ENCODE measurements at places on chromosomes 13 and 19.

DNA sequence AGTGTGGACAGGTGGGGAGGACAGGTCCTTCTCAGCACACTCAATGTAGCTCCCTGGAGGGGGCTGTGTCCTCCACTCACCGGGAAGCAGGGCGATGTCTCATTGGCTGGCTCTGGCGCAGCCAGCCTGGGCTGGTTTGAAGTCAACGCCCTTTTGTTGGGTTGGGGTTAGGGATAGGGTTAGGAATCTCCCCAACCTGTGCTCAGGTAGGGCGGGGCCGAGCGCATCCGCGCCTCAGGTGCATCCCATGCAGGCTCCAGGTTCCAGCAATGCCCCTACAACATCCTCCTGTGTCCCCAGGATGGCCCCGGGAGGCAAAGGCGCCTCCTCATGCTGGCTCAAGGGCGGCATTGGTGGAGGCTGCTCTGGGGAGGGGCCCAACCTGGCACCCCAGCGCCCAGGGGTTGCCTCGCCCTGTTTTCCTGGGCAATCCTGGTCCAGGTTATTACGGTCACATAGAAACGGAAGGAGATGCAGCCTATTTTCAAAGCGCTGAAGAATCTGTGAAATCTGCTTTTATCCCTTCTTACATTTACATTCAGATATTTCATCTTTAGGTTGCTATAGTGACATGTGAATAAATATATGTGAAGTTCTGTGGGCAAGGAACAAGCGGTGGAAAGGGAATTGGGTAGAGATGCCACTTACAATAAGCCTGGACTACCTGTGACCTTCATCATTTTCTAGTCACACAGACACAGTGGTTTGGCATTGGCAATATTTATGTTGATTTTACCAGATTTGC is 74.3 kb downstream of the TM9SF2 start:
- DNase-seq: no peak

DNA sequence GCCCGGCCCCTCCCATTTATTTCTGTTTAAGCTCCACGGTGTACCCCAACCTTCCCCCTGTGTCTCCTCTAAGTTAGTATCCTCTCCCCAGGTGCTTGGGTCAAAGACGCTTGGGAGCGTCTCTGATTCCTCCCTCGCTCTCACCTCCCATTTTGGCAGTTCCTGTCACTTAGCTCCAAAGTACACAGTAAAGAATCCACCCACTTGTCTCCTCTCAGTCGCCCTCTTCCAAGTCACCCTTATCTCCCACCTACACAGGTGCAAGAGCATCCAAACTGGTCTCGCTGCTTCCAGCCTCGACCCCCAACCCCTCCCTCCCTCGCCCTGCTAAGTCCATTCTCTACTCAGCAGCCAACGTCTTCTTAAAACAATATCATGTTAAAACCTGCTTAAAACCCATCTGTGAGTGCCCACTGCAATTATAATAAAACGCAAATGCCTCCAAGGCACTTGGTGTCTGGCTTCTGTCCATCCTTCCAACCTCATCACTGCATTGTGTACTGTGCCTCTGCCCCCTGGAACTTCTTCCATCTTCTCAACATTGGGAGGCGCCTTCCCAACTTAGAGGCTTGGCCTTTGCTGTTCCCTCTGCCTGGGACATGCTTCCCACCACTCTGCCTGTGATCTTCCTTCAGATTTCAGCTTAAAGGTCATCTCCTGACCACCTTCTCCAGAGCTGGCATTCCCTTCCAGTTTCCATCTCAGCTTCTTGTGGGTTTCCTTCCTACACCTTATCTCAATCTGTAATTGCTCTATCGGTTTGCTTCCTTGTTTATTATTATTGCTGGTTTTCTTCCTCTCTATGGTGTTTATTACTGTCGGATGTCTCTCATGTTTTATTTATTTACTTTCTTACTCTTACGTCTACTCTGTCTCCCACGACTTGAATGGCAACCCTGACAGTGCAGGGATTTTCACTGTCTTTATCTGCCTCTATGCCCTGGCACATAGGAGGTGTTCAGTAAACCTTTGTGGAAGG is 9.5 kb upstream of the KLK14 start:
- DNase-seq: no peak

DNA sequence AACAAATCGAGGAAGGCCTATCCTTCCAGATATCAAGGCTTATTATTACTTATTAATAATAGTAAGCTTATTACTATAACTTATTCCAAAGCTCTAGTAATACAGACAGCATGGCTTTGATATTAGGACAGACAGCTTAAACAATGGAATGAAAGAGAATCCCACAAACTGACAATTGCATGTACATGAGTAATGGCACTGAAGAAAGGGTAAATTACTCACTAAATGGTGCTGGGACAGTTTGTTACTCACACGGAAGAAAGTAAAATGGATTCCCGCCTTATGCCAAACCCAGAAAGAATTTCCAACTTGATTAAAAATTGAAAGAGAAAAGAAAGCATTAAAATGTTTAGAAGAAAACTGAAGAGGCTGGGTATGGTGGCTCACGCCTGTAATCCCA is 60.3 kb downstream of the MIPEP start:
- no peak for DNase-seq

DNA sequence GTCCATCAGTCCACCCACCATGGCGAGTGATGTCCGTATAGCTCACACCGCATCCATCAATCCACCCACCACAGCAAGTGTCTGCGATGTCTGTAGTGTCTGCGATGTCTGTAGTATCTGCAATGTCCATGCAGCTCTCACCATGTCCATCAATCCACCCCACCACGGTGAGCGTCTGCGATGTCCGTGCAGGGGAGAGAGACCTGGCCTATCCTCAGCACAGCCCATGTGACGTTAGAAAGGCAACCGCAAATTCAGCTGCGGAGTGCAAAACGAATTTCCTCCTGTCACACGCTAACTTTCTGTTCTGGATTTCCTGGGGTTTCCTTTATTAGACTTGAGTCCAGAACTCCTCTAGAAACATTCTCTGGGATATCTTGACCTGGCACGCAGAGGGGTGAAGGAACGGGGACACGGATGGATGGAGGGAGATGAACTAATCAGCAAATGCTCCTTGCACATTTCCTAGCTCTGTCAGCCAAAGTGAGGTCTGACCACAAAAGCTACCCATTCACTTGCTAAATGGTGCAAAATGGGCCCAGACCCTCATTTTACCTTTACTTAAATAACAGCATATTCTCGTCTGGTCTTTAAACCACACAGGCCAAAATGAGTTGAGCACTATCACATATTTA is 18.3 kb downstream of the RASA3 start:
- no peak for DNase-seq

GRCh38 chr19:49875857-49876421 is 1.2 kb downstream of the AKT1S1 start:
- peak; percentile 41 for DNase-seq

GRCh38 chr19:50025794-50026549 is at the start of gene ZNF473:
Gene ZNF473 (plus strand): TSS chr19:50026005. CDS start chr19:50031083, 5,078 bp downstream.
- DNase-seq: peak; percentile 83

- no peak for DNase-seq
Measured at GRCh38 chr13:26262156-26262555, 8.2 kb downstream of the CDK8 start.

DNA sequence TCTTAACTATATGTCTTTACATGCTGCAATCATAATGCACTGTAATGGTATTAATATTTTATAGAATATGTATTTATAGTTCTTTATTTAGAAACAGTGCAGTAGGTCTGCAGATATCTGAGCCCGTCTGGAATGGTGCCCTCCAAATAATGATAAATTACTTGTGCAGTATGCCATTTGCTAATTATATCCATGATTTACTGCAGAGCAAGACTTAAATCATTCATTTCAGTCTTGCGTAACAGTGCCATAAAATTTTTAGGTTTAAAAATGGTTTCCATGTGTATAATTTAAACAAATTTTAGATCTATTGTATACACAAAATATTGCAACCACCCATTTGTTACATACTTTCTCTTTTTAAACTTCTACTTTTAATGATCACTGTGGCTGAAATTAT is 175.1 kb downstream of the ZNF536 start:
- DNase-seq: no peak

GRCh38 chr13:114147803-114148520 is 15.5 kb upstream of the RASA3 start:
- no peak for DNase-seq

DNA sequence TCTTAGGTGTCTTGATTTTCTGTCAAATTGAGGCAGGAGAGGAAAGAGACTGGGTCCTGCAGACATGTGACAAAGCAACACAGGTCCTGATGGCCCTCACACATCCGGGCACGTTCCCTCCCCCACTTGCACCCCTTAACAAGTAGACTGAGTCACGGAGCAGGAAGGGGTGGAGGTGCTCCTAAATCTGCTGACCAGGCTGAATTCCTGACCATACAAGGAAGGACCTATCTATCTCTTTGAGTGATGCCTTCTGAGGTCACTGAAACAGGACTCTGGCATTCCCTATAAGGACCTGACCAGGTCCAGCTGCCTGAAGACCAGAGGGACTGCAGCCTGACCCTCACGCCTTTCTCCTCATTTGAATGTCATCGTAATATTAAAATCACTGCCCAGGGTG is 250.3 kb downstream of the COL4A1 start:
- DNase-seq: no peak

DNA sequence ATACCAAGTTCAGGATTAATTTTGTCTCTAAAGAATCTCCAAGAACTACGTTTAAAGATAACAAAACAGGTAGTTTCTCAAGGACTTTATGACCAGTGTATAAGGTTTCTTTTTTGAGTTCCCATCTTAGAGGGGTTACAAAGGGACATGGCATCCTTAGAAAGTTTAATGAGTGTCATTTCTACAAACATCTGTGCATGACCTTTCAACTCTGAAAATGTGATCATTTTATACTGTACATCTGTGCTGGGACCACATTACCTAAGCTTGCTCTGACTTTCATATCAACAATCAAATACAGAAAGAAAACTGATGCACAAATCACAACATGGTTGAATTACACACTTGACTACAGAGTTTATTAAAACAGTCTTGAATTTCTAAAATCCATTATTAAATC is 37.1 kb downstream of the KLF12 start:
- DNase-seq: no peak

DNA sequence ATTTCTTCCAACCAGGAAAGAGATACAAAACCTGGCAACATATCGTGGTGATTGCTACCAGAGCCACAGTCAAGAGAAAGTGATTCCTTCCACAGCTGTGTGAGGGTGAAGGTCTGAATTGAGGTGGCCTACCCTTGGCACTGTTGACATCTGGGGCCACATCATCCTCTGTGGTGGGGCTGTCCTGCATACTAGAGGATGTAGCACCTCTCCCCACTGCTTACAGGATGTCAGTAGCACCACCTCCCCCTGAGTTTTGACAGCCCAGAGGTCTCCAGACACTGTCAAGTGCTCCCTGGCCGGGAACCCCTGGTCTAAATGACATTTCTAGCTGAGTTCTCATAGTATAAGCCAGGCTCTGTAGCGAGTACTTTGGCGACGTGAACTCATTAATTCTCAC is 15.5 kb downstream of the PTGER1 start:
- DNase-seq: no peak

DNA sequence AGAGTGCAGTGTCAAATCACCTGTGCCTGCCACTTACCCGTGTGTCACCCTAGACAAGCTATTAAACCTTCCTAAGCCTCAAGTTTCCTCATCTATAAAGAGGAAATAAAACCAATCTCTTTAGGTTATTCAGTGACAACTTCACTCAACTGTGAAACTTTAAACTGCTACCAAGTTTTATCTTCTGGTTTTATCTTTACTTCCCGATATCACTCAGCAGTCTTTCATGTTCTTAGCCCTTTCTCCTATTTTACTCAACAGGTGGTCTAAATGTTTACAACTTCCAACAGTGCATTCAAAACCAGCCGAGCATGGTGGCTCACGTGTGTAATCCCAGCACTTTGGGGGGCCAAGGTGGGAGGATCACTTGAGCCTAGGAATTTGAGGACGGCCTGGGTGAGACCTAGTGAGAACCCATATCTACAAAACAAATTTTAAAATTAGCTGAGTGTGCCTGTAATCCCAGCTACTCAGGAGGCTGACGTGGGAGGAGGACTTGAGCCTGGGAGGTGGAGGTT is 59.6 kb downstream of the GPALPP1 start:
- DNase-seq: no peak

GRCh38 chr19:45503909-45504308 is 3.4 kb upstream of the VASP start:
- DNase-seq: no peak

- DNase-seq: no peak
Measured at GRCh38 chr19:12162513-12162881, 399 bp upstream of the ZNF136 start.

DNA sequence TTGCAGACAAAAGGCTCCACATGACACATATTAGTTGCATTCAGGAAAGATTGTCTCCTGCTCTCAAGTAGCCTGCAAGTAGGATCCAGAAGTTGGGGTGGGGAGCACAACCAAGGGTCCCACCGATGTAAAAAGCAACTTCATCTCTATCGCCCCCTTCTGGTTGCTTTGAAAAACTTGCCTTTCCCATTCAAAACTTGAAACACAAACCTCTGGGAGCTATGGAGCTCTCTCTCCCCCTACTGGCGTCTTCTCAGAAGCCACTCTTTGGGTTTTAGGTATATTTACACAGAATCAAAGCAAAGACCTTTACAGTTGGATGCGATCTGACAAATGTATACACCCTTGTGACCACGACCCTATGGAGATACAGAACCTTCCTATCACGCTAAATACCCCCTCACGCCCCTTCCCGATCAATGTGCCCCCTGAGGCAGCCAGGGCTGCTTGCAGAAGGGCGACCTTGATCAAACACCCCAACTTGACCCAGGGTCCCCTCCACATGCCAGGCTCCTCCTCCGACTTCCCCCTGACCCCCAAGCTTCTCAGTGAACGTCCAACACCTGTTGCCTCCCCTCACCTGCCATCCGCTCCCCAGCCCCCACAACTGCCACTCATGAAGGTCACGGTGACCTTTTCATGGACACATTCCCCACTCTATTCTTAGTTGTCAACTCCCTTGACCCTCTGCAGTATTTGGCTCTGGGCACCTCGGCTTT is 10.1 kb downstream of the NOSIP start:
- DNase-seq: peak; percentile 47

DNA sequence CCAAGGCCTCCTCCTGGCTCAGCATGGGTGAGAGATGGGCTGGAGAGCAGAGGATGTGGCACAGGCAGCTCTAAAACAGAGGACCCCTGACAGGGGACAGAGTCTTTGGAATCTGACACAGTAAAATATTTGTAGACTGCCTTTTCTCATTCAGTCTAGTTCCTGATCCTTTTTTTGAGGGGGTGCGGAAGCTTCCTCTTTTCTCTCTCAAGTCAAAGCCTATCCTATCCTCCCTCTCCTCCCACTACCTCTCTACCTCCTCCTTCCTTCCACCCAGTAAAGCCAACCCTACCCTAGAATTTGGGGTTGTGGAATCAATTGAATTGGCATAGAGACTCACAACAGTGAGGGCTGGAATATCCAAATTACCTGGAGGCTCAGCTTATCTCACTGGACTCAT is 82.0 kb downstream of the TEX26 start:
- DNase-seq: no peak

- no peak for DNase-seq
Measured at GRCh38 chr13:106819413-106820180, 251.7 kb upstream of the ARGLU1 start.

- no peak for DNase-seq
Measured at GRCh38 chr19:39398297-39398864, 7.2 kb downstream of the MED29 start.

GRCh38 chr19:54600212-54600611 is 6.8 kb downstream of the LILRA1 start:
- DNase-seq: no peak

All from activated T-cell treated with anti-CD3 and anti-CD28 coated beads for 48 hours (primary cell).